ENCODE measurements at places on chromosomes 4 and X.

DNA sequence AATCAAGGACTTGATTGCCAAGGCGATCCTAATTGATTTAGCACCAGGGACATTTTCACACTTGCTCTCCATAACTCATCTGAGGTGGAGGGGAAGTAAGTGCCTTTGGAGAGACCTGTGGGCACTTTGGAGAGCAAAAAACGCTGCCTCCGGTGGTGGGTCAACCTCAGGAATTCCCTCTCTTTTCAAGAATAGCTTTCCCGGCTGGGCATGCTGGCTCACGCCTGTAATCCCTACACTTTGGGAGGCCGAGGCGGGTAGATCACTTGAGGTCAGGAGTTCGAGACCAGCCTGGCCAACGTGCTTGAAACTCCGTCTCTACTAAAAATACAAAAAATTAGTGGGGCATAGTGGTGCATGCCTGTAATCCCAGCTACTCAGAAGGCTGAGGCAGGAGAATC, 49.2 kb downstream of the PRPS1 start:
- no peak for DNase-seq

DNA sequence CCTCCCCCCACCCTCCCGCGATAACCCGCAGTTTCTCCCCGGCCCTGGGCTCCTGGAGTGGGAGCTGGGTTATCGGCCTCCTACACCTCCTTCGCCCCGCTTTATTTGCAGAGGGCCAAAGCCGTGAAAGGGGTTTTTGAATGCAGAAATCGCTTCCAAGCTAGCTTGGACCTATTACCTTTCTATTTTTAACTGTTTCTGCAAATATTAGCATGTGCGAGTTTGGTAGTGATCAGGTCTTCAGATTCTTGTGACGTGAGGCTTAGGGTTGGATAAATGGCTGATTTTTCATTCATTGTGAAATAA, 1.3 kb downstream of the USP9X start:
- no peak for DNase-seq

- DNase-seq, result no peak
Measured at GRCh38 chr4:7910952-7911578, 28.6 kb downstream of the AFAP1 start.

GRCh38 chrX:121931567-121931966, 884.2 kb downstream of the GLUD2 start:
- no peak for DNase-seq

DNA sequence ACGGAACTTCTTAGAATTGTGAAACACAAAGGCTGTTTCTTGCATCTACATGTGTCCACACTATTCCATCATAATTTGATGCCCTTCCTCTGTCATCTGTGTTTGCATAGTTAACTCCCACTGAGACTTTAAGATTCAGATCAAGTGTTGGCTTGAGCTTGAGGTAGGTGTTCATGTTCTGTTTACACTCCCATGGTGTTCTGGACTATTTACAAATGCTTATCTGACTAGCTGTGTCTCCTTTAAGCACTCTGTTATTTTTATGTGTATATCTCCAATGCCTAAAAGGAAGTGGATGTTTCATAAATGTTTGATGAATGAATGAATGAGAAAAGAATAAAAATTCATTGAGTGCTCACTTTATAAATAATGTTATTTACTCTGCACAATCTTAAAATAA, 622.7 kb downstream of the RAB28 start:
- no peak for DNase-seq

DNA sequence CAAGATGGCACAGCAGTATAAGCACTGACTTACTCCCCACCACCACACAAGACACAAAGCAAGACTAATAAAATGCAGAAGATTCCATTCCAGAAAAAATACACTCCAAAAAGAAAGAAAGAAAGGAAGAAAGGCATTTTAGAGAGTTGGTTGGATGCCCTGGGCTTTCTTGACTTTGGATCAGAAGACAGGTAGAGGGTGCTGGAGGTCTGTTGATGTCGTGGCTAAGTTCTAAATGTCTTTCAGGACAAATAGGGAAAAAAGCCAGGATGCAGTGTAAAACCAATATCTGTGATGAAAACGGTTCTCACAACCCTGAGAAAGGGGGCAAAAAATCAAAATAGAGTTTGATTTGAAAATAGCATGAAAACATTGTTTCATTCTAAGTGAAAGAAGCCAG, 555.2 kb upstream of the PRKX start:
- no peak for DNase-seq

GRCh38 chrX:108456971-108457477, 17.4 kb downstream of the COL4A5 start:
- DNase-seq, result no peak

DNA sequence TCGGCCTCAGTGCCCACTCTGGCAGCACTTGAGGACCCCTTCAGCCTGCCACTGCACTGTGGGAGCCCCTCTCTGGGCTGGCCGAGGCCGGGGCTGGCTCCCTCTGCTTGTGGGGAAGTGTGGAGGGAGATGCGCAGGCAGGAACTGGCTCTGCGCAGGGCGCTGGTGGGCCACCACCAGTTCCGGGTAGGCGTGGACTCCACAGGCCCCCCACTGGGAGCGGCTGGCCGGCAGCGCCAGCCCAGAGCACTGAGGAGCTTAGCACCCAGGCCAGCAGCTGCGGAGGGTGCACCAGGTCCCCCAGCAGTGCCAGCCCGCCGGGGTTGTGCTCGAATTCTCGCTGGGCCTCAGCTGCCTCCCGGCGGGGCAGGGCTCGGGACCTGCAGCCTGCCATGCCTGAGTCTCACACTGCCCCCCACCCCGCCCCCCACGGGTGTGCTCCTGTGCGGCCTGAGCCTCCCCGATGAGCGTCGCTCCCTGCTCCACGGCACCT, 216.9 kb upstream of the TACR3 start:
- no peak for DNase-seq

GRCh38 chr4:13289391-13289790, 194.7 kb downstream of the RAB28 start:
- no peak for DNase-seq

- DNase-seq, result no peak
Measured at GRCh38 chrX:70970482-70970995, 39.6 kb upstream of the SLC7A3 start.

- DNase-seq, result no peak
Measured at GRCh38 chr4:73432169-73433000, 3.6 kb upstream of the AFP start.

DNA sequence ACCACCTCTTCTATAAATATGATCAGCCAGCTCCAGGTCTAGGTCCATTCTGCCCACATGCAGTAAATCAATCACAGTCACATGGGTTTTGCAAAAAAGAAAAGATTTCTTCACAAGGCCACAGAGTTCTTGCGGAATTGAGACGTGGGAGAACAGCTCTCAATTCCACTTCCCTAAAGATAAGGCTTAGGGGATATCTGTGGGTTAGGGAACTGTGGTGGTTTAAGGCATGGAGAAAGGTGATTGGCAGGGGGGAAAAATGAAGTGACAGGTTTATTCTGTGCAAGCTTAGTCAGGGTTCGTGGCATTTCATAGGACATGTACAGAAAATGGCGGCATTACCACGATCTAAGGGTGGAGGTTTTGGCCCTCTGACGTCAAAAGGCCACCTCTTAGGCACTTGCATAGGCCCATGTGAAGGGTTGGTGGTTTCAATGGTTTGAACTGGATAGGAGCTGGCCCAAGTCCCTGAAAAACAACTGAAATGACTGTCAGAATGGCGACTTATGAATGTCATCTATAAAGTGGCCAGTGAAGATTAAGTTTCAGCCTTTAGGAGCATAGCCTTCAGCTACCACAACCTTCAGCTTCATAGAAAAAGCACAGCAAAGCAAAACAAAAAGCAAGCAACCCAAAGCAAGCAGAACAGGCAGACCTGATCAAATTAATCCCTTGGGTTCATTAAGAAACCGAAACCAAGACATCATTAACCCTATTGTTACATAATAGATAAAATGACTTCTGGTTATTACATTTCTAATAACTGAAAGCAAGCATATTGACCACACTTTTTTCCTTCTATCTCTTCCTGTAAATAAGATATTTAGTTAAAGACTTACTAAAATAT, 289.8 kb upstream of the SFRP2 start:
- no peak for DNase-seq

GRCh38 chrX:101595739-101596419, 21.9 kb downstream of the ARMCX6 start:
- DNase-seq, result no peak

DNA sequence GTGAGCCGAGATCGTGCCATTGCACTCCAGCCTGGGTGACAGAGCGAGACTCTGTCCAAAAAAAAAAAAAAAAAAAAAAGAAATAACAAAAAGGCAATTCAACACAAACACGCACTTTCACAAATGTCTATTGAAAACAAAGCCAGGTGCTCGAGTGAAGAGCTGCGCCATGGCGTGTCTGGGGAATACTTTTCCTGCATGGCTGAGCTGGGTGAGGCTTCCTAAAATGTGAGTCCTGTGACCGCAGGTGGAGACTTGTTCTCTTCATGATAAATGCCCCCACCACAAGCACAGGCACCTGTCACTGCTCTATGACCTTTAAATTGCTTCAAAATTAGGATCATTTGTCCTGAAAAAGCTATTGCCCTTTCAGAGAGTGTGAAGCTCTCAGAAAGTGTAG, 4.0 kb upstream of the ABLIM2 start:
- DNase-seq, result no peak

DNA sequence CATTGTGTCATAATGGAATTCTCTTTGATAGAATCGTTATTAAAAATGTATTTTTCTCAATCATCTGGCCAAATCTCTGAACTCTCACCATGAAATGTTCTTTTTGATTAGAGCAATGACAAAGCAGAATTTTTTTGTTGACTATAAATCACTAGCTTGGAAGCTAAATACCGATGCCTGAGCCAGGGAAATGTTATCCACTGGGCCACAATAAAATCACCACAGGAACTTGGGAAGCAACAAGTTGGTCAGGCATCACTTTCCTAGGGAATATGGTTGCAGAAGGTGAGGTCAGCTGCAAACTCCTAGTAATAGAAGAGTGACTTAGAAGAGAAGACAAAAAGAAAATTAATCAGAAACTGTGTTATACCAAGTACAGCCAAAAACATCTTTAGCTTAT, 60.6 kb upstream of the CFAP47 start:
- DNase-seq, result no peak

DNA sequence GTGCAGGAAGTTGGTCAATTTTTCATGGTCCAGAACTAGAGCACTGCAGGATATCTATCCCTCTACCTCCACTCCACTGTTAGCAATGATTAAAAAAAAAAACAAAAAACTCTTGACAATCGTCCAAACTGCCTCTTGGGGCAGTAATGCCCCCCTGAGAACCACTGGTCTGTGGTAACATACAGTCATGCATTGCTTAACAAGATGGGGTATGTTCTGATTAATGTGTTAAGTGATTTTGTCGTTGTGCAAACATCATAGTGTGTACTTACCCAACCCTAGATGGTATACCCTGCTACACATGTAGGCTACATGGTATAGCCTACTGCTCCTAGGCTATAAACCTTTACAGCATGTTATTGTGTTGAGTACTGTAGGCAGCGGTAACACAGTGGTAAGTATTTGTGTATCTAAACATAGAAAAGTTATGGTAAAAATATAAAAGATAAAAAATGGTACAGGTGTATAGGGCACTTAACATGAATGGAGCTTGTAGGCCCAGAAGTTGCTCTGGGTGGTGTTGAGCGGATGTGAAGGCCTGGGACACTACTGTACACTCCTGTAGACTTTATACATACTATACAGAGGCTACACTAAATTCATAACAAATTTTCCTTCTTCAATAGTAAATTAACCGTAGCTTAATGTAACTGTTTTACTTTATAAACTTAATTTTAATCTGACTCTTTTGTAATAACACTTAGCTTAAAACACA, 34.1 kb downstream of the ART3 start:
- DNase-seq, result no peak

DNA sequence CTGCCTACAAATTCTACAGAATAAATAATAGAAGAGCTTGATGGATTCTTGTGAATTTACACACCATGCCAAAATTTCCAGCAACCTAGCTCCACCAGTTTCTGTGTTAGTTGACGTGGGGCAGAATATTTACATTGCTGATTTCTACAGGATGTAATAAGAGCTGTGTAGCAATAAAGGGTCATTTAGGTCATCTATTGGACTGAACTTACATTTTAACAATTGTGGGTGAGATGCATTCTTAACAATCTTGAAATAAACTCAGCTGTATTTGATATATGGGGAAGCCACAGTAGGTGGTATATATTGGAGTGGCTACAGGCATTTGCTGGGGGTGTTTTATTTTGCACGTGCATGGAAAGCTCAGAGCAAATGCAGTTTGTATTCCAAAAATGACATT, 655.3 kb downstream of the IQCM start:
- DNase-seq, result no peak

DNA sequence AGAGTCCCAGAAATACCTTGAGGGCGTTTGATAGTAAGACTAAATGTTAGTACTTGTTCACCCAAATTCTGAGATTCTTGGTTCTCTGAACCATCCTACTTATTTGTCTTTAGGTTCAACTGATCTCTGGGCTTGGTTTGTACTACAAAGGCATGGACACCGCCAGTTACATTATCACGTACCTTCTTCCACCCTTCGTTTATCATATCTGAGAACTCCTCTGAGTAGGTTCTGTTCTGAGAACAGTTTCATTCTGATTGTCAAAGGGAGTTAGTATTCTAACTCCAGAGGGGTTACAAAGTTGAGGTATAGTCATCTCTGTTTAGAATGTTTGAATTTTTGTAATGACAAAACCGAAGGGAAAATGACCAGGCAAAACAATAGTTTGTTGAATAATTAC, 19.3 kb downstream of the ZFX start:
- no peak for DNase-seq

- no peak for DNase-seq
Measured at GRCh38 chr4:87746001-87746400, 53.4 kb upstream of the IBSP start.

DNA sequence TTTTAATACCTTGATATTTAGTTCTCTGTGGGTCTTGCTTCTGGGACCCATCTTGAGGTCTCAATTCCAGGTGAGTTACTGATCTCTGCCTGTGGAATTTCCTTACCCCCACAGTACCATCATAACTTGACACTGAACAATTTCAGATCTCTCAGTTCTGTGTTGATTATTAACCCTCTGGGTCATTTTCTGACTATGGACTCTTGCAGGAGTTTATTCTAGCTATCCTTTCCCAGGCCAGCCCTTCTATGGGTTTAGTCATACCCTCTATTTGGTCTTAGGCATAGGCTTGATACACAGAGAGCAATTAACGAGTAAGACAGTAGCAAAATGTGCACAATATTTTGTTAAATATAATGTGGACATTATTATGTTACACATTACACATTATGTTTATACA, 3.7 kb upstream of the SPARCL1 start:
- no peak for DNase-seq

DNA sequence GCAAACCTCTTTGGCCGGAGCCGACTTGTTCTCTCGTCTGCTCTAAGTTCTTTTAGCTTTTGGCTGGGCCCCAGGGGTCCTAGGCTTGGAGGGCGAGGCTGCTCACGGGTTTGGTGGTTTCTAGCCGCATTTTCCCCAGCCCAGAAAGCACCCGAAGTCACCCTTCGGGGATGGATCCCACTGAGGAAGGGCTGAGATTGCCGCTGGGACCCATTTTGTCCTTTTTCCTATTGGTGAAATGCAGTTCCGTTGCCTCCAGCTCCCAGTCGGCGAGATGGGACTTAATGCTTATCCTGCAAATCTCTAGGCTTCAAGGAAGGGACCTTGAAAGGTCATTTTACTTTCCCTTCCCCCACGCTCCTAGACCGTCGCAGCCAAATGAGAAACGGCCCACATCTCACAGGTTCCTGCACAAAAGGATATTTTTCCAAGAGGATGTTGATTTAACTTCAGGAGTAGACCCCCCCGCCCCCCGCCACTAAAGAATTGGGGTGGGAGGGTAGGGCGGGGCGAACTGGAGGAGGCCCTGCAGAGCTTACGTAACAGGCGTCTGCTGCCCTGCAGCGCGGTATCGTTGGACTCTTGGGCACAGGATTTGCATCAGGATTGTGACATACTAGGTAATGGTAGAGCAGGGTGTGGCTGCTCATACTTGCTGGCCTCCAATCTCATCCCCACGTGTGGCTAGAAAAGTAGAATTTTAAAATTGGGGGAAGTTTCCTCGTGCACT, 564 bp downstream of the PGK1 start:
- DNase-seq, result no peak
